ENCODE measurements at places on chromosomes 7 and 10.
A peak's percentile ranks its signal among the peaks of the same experiment; 100 is the strongest.

DNA sequence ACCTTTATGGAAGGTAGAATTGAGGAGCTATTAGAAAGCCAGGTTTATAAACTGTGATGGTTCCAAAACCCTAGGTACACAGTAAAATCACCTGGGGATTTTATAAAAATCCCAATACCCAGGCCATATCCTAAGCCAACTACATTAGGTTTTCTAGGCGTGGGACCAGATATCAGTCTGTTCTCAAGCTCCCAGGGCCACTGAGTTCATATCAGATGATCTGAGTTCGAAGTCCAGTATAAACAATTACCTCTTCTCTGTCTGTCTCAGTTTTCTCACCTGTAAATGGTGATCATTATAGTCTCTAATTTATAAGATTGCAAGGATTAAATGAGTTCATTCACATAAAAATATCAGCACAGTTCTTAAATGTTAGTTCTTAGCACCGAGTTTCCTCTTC is 60.6 kb downstream of the CAV1 start:
- H3K36me3 ChIP-seq: no peaks in the 10 kb centered on the region
- DNase-seq: no peak
- no peaks in the 10 kb centered on the region for H3K27me3 ChIP-seq
- H3K27ac ChIP-seq: no peak overlapping the region

GRCh38 chr7:115775981-115776380 is 254.6 kb downstream of the TFEC start:
- DNase-seq: peak; percentile 20
- H3K4me1 ChIP-seq: peaks cover 4% of the 10 kb centered on the region
- no peaks in the 10 kb centered on the region for H3K27me3 ChIP-seq
- H3K27ac ChIP-seq: no peak overlapping the region
- H3K4me3 ChIP-seq: no peak overlapping the region

- no peak for DNase-seq
- peaks cover 29% of the 10 kb centered on the region for H3K4me1 ChIP-seq
- H3K4me3 ChIP-seq: no peak overlapping the region
- no peaks in the 10 kb centered on the region for H3K36me3 ChIP-seq
- H3K27me3 ChIP-seq: no peaks in the 10 kb centered on the region
Observed at GRCh38 chr10:88896372-88896993, 16.4 kb downstream of the STAMBPL1 start.

DNA sequence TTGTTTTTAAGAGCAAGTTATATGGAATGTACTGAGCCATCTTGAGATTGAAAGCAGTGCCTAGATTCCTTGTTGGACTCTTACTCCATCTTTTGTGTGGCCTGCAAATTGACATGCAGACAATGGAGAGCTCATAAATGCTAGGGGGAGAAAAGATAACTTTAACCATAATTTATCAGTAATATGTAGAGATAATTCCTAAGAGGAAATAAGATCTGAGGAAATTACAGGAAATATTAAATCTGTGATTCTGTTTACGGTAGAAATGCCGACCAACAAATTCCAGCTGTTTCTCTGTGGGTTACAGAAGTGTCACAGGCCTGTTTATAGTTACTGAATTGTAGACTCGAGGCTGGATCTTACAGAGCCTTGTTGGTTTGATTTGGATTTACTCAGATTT is 348.0 kb downstream of the SUGCT start:
- H3K27ac ChIP-seq: no peak overlapping the region
- no peaks in the 10 kb centered on the region for H3K36me3 ChIP-seq
- H3K27me3 ChIP-seq: no peaks in the 10 kb centered on the region
- no peak for DNase-seq

GRCh38 chr7:99767662-99768061 is 16.3 kb downstream of the CYP3A4 start:
- H3K27me3 ChIP-seq: no peaks in the 10 kb centered on the region
- H3K27ac ChIP-seq: no peak overlapping the region
- DNase-seq: no peak
- H3K4me3 ChIP-seq: no peak overlapping the region
- H3K4me1 ChIP-seq: peaks cover 16% of the 10 kb centered on the region

DNA sequence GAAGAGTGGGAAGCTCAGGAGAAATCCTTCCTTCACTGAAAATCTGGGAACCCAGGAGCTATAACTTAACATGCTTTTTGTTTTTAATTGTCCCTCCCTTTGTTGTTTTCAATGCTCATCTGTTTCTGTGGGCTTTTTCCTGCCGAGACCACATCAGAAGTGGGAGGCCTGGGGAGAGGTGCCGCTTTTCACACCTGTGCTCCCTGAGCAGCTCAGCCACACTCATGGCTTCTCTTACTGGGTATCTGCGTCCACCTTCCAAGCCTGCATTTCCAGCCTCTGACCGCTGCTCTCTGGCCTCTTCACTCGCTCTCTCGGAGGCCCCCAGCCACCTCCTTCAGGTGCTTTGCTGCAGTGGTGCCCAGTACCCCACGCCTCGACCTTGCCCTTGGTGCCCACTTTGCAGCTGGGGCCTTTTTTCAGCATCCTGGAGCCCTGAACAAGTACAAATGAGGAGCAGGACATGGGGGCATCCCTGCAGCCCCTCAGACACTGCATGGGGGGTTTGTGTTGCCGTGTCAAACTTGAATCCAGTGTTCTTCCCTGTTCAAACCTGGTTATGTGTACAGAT is 9.9 kb downstream of the C7orf57 start:
- no peak overlapping the region for H3K27ac ChIP-seq
- no peak for DNase-seq
- no peaks in the 10 kb centered on the region for H3K36me3 ChIP-seq
- H3K4me1 ChIP-seq: no peaks in the 10 kb centered on the region
- no peak overlapping the region for H3K4me3 ChIP-seq
- H3K27me3 ChIP-seq: no peaks in the 10 kb centered on the region

- H3K27ac ChIP-seq: no peak overlapping the region
- H3K4me1 ChIP-seq: no peaks in the 10 kb centered on the region
- H3K27me3 ChIP-seq: no peaks in the 10 kb centered on the region
Observed at GRCh38 chr7:101995121-101995520, 177.7 kb downstream of the CUX1 start.

- DNase-seq: no peak
- H3K36me3 ChIP-seq: no peaks in the 10 kb centered on the region
- no peak overlapping the region for H3K27ac ChIP-seq
- H3K4me1 ChIP-seq: no peaks in the 10 kb centered on the region
Observed at GRCh38 chr7:129689995-129690581, 78.6 kb downstream of the NRF1 start.

DNA sequence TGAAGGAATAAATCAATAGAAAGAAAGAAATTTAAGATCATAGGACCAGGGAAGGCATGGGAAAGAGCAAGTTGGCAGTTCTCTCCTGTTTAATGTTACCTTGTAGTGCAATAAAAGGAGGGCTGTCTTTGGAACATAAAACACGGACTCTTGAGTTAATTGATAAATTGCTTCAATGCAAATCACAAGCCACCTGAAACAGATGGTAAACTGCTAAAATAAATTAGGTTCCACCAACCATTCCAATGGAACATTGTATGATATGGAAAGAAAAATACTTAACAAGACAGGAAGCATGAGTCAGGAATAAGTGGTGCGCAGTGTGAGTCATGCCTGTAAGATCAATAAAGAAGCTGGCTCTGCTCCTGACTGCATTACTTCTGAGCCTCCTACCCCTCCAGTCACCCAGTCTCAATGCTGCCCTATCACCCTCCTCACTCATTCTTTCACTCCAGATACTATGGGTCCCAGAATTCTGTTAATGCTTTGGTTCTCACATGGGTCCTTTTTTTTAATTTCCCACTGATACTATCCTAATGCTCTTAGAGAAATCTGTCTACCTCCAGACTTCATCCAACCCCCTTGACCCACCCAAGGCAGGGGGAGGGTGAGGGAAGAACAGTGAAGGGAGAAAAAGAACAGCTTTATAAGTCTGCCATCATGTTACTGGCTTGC is 78.9 kb downstream of the LRRC17 start:
- H3K27me3 ChIP-seq: no peaks in the 10 kb centered on the region
- peak overlapping the region; percentile 79 for H3K27ac ChIP-seq
- DNase-seq: peak; percentile 89
- peaks cover 35% of the 10 kb centered on the region for H3K4me1 ChIP-seq
- H3K36me3 ChIP-seq: no peaks in the 10 kb centered on the region

DNA sequence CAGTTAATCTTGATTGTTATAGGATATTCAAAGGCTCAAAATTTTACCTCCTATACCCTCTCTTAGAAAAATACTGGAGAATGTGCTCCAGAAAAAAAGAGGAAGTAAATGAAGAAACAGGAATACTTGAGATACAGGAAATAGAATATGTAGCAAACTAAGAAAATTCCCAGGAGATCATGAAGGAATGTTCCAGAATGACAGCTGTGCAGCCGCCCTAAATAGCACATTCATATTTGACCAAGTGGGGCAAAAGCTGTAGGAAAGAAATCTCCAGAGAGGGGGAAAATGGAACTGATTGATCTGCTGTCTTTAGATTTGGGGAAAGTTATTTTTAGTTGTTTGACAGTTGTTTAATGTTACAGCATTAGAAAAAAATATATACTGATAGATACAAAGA is 46.2 kb upstream of the ZEB1 start:
- H3K27ac ChIP-seq: no peak overlapping the region
- no peak for DNase-seq
- H3K4me1 ChIP-seq: no peaks in the 10 kb centered on the region
- no peak overlapping the region for H3K4me3 ChIP-seq

- no peak for DNase-seq
- H3K4me3 ChIP-seq: no peak overlapping the region
- no peaks in the 10 kb centered on the region for H3K27me3 ChIP-seq
- H3K4me1 ChIP-seq: no peaks in the 10 kb centered on the region
Observed at GRCh38 chr7:14871880-14872279, 30.7 kb downstream of the DGKB start.

GRCh38 chr7:44215531-44215930 is 14.8 kb downstream of the YKT6 start:
- H3K27ac ChIP-seq: no peak overlapping the region
- H3K4me1 ChIP-seq: no peaks in the 10 kb centered on the region
- DNase-seq: no peak
- no peaks in the 10 kb centered on the region for H3K27me3 ChIP-seq
- H3K36me3 ChIP-seq: peaks cover 13% of the 10 kb centered on the region
- no peak overlapping the region for H3K4me3 ChIP-seq

DNA sequence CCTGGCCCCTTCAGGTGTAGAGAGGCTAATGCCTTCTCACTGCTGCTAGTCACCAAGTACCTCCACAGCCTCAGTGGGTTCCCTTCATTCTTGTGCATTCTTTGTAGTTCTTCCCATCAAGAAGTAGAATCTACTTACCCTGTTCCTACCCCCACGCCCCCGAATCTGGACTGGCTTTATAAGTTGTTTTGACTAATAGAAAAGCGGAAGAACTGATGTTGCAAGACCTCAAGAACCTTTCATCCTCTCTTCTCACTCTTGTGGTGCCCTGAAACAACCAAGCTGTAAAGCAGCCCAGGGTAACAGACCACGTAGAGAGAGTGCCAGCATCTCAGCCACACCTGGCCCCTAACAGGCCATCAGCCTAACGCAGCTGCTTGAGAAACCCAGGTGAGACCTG is 23.2 kb upstream of the LAMB1 start:
- H3K27me3 ChIP-seq: no peaks in the 10 kb centered on the region
- peaks cover 27% of the 10 kb centered on the region for H3K4me1 ChIP-seq
- H3K27ac ChIP-seq: no peak overlapping the region
- no peak for DNase-seq
- no peak overlapping the region for H3K4me3 ChIP-seq

DNA sequence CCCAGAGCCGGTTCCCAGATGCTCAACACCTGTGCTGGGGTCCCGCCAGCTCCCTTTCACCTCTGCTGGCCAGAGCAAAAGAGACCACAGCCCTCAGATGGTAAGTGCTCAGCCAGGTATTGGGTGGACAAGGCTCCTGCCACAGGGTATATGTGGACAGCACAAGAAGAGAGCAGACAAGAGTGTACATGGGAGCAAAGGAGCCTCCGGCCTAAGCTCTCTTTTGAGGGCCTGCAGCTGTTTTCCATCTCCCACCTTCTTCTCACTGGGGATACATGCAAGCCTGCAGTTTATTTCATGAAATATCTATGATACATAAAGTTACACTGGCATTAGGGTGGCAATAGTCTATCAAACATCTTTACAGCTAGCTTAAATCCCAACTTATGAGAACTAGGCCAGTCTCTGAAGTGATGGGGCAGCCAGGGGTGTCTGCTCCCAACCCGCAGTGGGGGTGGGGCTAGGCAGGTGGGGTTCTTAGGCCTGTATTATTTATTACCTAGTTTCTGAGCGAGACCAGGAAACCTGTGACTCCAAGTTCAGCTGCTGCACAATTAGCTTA is 50.4 kb upstream of the DDC start:
- no peak overlapping the region for H3K4me3 ChIP-seq
- no peak for DNase-seq
- H3K27me3 ChIP-seq: no peaks in the 10 kb centered on the region
- H3K27ac ChIP-seq: no peak overlapping the region
- peaks cover 16% of the 10 kb centered on the region for H3K36me3 ChIP-seq
- H3K4me1 ChIP-seq: peaks cover 18% of the 10 kb centered on the region

GRCh38 chr7:141251180-141251579 is 177.3 kb downstream of the TMEM178B start:
- no peaks in the 10 kb centered on the region for H3K36me3 ChIP-seq
- DNase-seq: no peak
- no peak overlapping the region for H3K27ac ChIP-seq
- no peaks in the 10 kb centered on the region for H3K4me1 ChIP-seq
- H3K4me3 ChIP-seq: no peak overlapping the region

DNA sequence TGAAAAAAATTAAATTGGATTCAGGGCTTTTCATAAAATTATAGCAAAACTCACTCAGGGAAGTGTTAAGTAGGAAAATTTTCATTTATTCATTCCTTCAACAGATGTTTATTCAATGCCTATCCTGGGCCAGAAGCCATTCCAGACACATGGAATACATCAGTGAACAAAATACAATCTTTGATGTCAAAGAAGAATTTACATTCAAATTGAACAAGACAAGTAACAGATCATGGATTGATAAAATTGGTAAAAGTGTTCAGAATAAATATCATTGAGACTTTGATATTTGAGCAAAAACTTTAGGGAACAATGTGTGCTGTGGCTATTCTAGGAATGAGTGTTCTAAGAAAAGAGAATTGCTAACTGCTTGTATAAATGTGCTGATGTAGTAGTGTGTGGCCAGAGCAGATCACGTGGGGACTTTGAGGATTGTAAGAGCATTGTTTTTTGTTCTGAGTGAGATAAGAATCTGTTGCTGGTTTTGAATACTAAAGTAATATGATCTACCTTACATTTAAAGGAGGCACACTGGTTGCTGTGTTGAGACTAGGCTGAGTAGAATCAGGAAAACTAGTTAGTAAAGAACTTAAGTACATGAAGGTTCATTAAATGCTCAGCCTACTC is 957.2 kb downstream of the PCDH15 start:
- peak; percentile 9 for DNase-seq
- H3K27ac ChIP-seq: no peak overlapping the region
- H3K36me3 ChIP-seq: no peaks in the 10 kb centered on the region
